ENCODE measurements at places on chromosomes 7 and 10.

- no peak for DNase-seq
Observed at GRCh38 chr7:48563334-48563733, 361.0 kb upstream of the CDC14C start.

GRCh38 chr10:43123361-43124093 is 14.7 kb upstream of the CSGALNACT2 start:
- no peak for DNase-seq

- DNase-seq = no peak
Observed at GRCh38 chr7:53596230-53596629, 560.8 kb downstream of the POM121L12 start.

GRCh38 chr7:49245062-49245461 is 320.7 kb downstream of the CDC14C start:
- no peak for DNase-seq

DNA sequence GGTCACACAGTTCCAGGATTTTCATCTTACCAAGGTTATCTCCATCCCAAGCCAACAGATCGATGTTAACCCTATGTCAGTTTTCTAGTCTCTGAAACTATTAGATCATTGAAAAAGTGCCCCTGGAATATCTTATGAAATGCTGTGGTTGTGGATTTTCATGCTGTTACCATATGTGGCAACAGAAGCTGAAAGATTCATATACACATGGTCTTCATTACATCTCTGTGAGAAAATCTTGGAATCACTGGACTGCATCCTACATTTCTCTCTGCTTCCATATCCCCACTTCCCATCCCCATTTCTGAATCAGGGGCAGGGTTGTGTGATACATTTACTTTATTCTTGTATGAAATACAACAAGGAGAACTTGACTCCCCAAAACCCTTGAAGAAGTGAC is 146.1 kb downstream of the SLC16A9 start:
- no peak for DNase-seq

DNA sequence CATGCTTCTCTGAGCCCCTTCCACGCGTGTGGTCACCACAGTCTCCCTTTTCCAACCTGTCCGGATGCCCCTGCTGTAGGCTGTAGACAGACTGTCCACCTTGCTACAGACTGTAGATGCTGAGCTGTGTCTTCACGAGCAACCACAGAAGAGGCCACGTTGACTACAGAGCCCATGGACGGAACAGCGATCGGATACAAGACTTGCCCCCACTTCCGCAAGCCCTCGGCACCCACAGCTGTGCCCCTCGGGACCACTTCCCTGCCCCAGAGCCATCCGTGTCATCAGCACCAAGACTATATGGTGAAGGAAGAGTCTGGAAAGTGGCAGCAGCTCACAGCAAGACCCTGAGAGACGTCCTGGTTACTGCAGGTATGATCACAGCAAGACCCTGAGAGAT is 491.4 kb downstream of the DNAJB6 start:
- no peak for DNase-seq

DNA sequence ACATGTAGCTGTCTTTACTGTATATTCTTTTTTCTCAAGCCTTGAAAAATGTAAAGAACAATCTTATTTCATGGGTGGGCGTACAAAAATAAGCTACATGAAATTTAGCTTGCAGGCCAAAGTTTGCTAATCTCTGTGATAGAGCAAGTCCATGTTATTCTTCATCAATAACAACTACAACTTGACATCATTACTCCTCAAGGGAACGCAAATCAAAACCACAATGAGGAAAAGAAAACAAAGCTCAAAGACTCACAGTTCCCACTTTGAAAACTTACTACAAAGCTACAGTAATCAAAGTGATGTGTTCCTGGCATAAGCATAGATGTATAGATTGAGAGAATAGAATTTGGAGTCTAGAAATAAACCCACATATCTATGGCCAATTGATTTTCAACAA is 62.5 kb downstream of the GNA12 start:
- no peak for DNase-seq

GRCh38 chr7:132858251-132858650 is 223.6 kb downstream of the CHCHD3 start:
- no peak for DNase-seq

GRCh38 chr7:139588632-139589031 is 65.1 kb downstream of the CLEC2L start:
- DNase-seq = no peak

GRCh38 chr10:76719006-76719405 is 918.6 kb downstream of the KCNMA1 start:
- no peak for DNase-seq

DNA sequence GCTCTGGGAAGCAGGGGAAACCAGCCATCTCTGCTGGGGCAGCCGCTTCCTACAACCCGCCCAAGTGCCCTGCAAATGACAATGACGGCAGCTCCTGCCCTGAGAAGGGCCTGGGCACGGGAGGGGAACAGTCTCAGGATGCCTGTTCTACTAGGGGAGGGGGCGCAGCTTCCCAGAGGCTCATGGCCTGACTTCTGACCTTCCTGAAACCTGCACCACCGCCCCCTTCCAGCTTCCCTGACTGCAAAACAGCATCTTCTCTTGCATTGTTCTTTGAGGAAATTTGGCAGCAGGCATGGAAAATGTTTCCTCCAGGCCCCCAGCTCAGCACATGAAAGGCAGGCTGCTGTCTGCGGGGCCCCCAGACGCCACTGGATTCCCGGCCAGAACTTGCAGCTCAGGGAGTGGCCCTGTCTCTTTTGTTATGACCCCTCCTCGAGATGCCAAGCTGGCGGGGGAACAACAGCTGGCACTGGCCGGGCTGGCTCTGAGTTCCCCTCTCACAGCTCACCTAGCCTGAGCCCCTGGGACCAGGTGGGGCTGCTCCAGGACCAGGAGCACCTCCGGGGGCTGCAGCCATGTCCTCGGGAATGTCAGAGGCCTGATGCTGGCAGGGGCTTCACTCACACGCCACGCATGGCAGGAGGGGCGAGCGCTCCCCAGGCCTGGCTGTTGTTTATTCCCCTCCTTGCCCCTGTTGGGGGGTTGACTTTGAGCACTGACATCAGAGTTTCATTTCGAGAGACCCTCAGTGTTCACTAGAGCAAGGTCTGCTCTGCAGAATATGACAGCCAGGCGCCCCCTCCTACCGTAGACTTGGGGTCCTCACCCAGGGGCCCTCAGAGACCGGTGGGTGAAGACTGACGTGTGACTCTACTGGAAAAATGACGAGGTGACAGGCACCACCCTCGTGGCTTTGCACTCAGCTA is 62.7 kb downstream of the CALML3 start:
- DNase-seq = no peak

DNA sequence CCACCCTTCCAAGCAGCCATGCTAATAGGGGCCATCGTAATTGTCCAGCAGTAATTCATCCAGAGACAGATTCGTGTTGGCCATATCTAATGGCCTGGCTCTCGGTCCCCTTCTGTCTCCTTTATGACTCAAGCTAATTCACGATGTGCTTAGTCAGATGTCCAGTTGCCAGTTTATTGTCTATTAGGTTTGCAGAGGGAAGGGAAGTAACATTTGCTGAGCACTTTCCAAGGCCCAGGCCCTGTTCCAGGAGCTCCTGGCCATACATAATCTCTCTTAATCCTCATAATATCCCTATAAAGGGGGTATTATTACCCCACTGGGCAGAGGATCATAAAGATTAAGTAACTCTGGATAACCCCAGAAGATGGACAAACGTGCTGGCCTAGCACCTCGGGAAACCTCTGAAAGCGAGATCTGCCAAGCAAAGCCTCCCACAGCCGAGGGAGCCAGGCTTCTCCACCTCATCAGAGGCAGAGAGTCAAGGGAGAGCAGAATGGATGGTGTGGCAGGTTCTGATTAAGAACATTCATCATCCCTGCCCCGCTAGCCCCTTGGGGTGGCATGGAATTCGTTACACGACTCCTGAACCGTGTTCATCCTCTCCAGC is 153.7 kb downstream of the PLXNA4 start:
- no peak for DNase-seq

DNA sequence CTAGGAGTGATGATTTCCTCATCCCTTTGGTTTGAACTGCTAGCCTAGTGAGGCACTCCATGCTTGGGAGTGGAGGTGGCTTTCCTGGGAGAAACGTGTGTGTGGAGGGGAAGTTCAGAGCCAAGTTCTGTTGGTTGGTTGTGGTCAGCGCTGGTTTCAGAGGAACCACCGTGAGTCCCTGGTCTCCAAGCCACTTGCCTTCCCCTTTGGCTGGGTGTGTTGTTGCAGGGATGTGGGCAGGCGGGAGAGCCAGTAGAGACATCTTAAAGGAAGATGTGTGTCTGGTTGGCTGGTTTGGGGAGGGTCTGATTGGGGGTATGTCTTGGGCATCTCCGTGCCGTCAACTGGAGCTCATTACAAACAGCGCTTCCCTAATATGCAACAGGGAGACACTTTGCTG is 130.8 kb upstream of the TCF7L2 start:
- DNase-seq = no peak

GRCh38 chr10:13632440-13632839 is 45.7 kb downstream of the PRPF18 start:
- DNase-seq = no peak

- DNase-seq = no peak
Observed at GRCh38 chr7:84477786-84478478, 283.3 kb upstream of the SEMA3A start.

GRCh38 chr7:123769371-123769770 is 20.6 kb upstream of the WASL start:
- peak; percentile 26 for DNase-seq

DNA sequence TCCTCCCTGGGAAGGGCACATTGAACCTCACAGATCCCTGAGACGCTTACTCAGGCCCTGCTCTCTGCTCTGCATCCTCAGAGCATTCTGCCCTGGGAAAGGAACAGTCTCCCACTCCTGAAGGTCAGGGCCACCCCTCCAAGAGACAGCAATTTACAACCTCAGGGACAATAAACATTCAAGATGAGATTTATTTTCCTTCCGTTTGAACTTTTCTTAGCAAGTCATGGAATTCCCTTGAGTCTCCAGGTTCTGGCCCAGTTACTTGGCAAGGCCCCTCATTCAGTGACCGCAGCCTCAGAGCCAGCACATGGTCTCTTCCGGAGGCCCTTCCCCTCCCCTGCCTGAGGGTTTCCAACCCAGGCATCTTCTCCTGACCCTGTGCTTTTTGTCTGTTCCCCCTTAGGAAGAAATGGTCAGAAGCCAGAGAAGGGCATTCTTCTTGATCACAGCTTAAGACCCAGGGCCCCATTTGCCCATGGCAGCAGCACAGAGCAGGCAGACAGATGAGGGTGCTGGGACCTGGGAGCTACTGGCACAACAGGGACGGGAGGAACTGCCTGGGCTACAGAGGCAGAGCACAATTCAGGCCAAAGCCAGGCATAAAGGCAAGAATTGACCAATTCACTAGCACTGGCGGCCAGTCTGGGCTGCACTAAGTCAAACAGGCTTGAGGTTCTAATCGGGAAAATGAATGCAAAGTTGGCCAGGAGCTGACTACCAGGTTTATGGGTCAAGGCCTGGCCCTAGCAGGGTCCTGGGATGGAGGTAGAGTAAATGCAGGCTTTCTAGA is 56.7 kb downstream of the VSTM4 start:
- DNase-seq = no peak

GRCh38 chr7:12769444-12769843 is 82.0 kb downstream of the ARL4A start:
- no peak for DNase-seq

GRCh38 chr10:24333736-24334135 is 124.8 kb downstream of the KIAA1217 start:
- no peak for DNase-seq

DNA sequence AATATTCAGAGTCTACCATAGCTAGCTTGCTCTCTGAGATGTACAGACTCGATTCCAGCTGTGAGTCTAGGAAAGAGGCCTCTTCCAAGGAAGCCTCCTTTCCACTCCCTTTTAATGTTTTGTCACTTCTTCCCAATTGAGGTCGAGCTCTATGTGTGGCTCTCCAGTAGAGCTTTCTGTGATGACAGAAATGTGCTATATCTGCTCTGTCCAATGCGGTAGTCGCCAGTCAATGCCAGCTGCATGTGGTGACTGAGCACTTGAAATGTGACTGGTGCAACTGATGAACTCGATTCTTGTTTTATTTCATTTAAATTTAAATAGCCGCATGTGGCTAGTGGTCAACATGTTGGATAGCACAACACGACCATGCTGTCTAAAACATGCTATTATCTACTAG is 387.0 kb upstream of the NRP1 start:
- no peak for DNase-seq

GRCh38 chr10:103781329-103782061 is 73.9 kb downstream of the SH3PXD2A start:
- DNase-seq = no peak

GRCh38 chr7:81664304-81664703 is 105.5 kb downstream of the HGF start:
- no peak for DNase-seq

DNA sequence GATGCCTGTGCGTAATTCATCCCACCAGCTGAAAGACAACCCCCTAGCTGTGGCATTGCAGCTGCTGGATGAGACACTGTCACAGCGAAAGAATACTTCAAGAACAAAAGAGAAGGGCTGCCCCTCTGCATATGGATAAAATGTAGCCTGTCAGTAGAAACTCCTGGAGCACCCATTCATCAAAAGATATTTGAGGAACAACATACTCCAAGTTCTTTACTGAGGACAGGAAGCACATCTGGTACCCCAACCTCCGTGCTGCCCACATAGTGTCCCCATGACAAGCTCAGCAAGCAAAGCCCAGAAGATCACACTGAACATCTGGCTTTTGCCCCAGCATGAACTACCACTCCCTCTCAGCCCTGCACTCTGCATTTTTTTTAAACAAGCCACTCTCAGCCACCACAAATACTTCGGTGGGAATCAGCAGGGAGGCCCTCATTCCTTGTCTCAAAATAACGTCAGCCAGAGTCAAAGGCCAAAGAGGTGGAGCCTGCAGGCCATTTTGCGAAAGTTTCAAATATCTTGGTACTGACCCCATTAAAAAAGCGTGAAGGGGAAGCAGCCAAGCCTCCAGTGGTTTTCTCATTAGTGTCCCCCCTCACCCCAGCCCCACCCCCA is 1.7 kb downstream of the CREB3L2 start:
- DNase-seq = no peak

DNA sequence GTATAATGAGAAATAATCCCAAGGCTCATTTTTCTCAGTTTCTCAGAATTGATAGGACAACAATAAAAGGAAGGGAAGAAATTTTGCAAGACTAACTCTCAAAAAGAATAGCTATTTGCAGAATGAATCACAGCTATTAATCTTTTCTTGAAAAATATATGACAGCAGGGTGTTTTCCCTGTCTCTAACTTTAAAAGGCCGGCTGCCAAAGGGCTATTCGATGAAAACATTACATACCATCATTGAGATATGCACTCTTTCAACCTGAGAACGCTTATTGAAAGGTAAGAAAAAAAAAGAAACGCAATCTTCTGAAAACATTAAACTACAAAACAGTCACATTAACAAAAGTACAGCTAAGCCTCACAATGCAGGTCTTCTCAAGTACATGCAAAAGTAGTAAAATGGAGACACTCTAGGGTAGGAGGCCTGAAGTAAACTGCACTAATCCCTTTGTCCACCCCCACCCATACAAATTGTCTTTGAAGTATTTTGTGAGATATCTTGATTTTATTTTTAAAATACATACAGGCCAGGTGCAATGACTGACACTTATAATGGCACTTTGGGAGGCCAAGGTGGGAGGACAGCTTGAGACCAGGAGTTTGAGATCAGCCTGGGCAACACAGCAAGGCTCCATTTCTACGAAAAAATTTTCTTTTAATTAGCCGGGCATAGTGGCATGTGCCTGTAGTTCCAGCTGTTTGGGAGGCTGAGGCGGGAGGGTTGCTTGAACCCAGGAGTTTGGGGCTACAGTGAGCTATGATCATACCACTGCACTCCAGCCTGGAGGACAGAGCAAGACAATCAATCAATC is 83.0 kb downstream of the PARD3 start:
- no peak for DNase-seq

Measured in GOT3 (cell line).